ENCODE measurements at places on chromosomes 12 and 14. TPM values are rescaled to one million over a fixed set of nuclear protein-coding genes. Genes with fewer than 3 reads are reported as not detected.
A peak's percentile ranks its signal among the peaks of the same experiment; 100 is the strongest.

Gene DCAF4
- 26.8 TPM for total RNA-seq

Gene PAPLN
- 0.18 TPM for total RNA-seq

Gene C12orf54
- not detected for total RNA-seq

Gene PLA2G1B
- total RNA-seq = not detected

Gene SLC4A8
- 2.2 TPM for total RNA-seq

Gene MMP19
- total RNA-seq = 0.29 TPM

DNA sequence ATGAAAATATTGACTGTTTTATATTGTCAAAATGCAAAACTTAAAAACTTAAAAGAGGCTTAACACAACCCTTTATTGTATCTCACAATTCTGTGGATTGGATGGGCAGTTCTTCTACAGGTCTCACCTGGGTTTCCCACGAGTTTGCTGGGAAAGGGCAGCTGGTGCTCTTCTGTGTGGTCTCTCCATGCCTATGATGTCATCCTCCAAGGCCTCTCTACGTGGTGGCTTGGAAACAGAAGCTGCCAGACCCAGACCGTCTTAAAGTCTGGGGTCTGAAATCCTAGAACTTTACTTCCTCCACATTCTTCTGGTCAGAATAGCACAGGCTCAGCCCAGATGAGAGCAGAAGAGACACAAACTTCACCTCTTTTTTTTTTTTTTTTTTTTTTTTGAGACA, 36.5 kb upstream of the KICS2 start:
- DNase-seq = no peak

- DNase-seq = no peak
Observed at GRCh38 chr12:69844416-69844815, 19.4 kb downstream of the MYRFL start.

DNA sequence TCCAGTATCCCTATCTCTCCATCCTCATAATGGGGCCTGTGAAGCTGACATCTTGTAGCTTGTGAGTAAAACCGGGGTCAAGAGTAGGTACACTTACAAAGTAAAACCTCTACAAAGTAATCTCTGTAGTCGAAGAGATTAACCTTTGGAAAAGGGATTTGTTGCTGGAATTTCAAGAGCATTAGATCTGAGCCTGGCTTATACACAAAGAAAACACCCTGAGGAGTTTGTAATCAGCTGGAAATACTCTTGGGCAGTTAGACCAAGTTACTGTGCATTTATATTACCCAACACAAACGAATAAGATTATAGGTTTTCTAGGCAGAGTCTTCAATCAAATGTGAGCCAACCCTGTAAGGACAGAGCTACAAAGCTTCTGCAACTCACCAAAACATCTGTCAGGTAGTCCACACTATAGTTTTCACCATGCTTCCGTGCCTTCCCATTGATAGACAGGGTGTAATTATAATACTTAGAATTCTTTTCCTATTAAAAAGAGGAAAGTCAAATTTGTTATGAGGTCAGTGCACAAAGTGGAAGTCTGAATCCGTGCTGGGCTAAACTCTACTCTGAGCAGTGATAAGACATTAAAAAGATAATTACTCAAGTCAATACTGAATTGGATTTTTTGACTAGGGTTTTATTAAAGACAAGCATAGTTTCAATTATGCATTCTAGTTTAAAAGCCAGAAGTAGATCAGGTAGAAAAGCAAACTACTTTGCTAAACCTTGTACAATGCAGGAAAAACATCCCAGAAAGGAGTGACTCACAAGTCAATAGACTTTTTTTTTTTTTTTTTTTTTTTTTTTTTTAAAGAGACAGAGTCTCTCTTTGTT, 14.6 kb downstream of the GNS start:
- DNase-seq = no peak

DNA sequence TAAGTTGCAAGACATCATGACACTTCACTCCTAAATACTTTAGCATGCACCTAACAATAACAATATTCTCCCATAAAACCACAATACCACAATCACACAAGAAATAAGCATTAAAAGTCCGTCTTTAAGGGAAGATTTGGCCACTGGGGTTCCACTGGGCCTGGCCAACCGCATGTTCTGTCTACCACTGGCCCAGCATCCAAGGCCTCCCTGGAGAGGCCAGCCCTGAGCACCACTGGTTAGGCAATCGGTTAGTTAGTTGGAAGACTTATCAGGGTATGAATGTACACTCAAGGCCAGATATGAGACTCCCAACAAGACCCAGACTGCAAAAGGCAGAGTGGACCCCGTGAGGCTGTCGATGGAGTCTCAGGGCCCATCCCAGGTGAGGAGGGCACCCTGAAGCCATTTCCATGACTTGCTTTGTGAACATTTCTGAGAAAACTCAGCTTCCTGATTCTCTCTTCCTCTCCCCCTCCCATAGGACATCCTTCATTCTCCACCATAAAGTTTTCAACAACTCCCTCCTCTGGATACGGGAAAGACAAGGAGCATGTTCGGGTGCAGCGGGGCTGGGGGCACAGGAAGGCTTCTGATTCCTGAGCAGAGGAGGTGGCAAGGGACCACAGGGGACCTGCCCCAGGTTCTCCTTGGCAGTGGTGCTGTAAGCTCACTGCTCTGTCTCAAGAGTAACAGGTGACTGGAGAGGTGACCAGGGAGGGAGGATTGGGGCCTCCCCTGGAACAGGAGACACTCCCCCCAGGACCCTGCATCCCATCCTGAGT, 5.9 kb downstream of the PXN start:
- no peak for DNase-seq

GRCh38 chr12:29517264-29517663, 19.8 kb upstream of the OVCH1 start:
- DNase-seq = no peak

DNA sequence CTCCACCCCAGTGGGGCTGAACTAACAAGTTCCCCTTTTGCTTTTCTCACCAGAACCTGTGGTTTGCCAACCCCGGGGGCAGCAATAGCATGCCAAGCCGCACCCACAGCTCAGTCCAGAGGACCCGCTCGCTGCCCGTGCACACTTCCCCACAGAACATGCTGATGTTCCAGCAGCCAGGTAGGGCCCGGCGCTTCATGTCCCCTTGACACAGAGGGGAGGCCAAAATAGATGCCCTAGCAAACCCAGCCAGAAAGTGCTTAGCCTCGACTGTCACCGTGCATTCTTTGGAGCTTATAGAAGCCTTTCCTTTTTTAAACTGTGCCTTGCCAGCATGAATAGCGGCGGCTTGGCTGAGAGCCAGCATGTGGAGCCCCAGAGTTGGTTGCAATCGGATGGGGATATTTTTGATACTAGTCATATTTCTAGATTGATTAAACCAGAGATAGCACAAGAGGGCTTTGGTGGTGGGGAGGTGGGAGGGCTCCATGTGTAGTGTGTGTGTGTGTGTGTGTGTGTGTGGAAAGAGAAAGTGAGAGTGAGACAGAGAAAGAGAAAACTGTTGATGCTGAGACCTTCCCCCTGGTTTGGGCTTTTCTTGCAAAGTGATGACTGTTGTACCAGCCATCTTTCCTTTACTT, 126.1 kb downstream of the GCH1 start:
- peak; percentile 53 for DNase-seq

GRCh38 chr14:60514378-60514740, 5.4 kb downstream of the SIX6 start:
- DNase-seq = no peak

GRCh38 chr14:90464481-90464880, 67.7 kb downstream of the CALM1 start:
- no peak for DNase-seq

- no peak for DNase-seq
Observed at GRCh38 chr14:61889914-61890351, 127.7 kb downstream of the SNAPC1 start.

DNA sequence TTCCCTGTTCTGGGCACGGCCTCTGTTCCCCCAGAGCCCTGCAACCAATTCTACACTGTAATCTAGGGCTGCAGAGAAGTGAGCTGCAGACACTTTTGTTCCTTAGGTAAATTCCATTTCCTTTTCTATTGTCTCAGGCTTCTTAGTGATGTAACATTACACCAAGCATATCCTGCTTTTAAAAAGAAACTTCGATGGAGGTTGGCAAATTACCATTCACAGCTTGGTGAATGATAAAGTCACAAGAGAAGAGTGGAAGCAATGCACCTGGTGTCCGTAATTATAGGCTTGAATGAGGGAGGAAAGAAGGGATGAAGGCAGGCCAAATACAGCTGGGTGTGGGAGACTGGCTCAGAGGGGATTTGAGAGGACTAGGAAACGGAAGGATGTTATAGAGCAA, 68.6 kb downstream of the PPM1A start:
- DNase-seq = no peak

- DNase-seq = no peak
Observed at GRCh38 chr14:80393766-80394165, 182.5 kb upstream of the DIO2 start.

DNA sequence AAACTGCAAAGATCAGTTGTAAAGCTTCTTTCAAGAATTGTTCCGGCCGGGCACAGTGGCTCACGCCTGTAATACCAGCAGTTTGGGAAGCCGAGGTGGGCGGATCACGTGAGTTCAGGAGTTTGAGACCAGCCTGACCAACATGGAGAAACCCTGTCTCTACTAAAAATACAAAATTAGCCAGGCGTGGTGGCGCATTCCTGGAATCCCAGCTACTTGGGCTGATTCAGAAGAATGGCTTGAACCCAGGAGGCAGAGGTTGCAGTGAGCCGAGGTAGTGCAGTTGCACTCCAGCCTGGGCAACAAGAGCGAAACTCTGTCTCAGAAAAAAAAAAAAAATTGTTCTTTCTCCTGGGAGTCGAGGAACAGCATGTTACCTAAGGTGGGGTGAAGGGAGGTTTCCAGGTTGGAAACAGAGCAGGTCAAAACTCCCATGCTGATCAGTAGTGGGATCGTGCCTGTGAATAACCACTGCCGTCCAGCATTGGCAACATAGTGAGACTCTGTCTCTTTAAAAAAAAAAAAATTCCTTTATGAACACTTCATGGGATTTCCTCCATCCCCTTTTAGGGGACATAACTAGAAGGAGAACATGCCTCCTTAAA, 13.9 kb downstream of the FBXO34 start:
- no peak for DNase-seq

GRCh38 chr14:37844614-37845013, 249.2 kb downstream of the TTC6 start:
- no peak for DNase-seq

All from CD8-positive, alpha-beta memory T cell (primary cell).